ENCODE measurements at places on chromosomes 5 and 9.

GRCh38 chr9:128107468-128108268 lies 19.9 kb downstream of the PTGES2 start:
- no peak for DNase-seq

DNA sequence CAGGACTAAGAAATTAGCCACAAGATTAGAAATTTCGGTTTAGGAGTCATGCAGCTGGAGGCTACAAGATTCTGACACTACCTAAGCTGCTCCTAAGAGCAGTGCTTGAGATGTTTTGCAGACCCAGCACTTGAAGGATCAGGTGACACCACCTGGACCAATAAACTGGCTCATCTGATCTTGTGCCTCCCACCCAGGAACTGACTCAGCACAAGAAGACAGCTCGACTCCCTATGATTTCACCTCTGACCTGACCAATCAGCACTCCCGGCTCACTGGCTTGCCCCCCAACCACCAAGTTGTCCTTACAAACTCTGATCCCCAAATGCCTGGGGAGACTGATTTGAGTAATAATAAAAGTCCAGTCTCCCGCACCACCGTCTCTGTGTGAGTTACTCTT lies 170.4 kb downstream of the TTC39B start:
- DNase-seq = no peak

GRCh38 chr9:92208693-92209524 lies 84.6 kb downstream of the IARS1 start:
- DNase-seq = no peak

- DNase-seq = no peak
Measured at GRCh38 chr5:77250021-77250420, 39.5 kb downstream of the PDE8B start.

DNA sequence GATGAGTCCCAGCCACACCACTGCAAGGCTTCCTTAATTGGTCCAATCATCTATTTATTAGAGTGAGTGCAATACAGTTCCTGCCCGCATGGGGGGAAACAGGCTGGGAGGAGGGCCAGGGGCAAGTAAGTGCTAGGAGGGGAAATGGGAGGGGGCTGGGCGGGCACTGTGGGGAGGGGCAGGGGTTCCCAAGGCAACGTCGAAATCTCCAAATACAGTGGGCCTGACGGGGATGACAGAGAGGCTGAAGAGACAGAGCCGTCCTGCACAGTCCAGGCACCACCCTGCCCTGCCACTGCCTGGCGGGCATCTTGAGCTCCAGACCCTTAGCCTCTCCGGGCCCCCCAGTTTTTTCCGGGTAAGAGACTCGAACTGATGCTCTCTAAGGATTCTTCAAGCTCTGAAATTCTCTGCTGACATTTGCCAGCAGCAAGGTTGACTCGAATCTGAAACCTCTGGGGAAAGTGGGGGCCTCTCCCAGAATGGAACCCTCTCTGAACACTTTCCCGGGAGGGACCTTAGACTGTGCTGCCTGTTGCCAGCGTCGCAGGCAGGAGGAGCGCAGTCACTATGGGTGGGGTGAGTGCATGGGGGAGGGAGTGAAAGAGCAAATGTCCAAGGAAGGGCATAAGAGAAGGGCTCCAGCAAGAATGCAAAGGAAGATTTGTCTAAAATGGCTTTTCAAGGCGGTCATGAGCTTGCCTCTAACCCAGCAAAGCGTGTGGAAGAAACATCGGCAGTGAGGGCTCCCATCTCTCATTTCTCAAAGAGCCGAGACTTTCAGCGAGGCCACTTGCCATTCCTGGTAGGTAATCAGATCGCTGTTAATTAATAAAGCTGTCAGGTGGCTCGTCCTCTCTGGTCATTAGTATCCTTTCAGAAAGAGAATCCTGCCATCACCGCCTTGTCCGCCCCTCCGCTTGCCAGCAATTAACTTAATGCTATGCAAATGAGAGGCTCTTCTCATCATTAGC lies 99.0 kb downstream of the GTF3C4 start:
- DNase-seq = peak; percentile 57

GRCh38 chr5:141529873-141530272 lies 41.0 kb downstream of the PCDHGC5 start:
- DNase-seq = no peak

DNA sequence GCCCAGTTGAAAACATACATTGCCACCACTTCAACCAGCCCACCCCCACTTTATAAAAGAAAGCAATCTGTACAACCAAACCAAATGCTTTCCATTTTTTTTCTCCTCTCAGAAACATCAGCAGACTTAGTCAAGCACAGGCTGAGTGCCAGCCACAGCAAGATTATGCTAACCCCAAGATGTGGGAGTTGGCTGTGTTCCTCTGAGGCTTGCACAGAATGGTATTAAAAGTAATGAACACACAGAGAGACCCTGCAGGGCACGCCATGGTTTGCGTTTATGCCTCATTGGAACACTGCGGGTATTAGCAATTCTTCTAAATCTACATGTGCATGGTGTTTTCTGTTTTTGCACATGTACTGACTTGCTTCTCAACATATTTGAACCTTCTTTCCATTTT lies 419.9 kb upstream of the GRAMD2B start:
- no peak for DNase-seq
